ENCODE measurements at places on chromosomes 6 and 20.

- DNase-seq, result no peak
These were observed 61.2 kb downstream of the GFOD1 start for GRCh38 chr6:13425943-13426931.

DNA sequence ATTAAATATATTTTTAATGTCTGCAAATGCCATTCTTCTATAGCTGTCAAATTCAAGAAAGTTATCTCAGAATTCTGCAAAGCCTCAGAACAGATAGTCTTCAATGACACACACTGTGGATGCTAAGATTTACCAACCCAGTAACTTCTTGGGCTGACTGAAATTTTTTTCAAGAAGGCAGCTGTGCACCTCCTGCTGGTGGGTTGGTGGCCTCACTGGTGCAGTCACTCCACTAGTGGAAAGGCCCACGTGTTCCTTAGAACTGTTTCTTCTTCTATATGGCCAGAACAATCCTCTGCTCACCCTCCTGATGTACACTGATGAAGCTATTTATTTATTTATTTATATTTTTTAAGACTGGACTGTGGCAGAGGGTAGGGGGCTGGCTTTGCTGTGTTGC is 28.1 kb upstream of the MTCL3 start:
- no peak for DNase-seq

DNA sequence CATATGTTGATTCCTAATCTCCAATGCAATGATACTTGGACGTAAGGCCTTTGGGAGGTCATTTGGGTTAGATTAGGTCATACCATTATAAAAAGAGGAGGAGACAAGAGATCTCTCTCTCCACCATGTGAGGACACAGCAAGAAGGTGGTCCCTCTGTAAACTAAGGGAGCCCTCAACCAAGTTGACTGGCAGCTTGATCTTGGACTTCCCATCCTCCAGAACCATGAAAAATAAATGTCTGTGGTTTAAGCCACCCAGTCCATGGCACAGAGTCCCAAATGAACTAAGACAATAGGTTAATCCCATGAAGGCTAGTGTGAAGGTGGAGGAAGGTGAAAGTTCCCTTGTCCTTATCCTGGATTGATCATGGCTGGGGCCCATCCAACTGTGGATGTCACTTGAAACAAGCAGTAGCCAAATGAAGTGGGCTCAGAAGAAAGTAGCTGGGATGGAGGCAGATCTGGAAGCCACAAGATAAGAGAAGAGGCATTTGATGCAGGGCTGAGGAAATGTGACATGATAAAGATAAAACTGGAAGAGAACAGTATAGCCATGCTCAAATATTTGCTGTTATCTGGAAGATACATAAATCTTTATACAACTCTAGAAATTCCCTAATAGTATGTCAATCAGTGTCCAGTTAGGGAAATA is 99.9 kb downstream of the BANF2 start:
- DNase-seq, result no peak

DNA sequence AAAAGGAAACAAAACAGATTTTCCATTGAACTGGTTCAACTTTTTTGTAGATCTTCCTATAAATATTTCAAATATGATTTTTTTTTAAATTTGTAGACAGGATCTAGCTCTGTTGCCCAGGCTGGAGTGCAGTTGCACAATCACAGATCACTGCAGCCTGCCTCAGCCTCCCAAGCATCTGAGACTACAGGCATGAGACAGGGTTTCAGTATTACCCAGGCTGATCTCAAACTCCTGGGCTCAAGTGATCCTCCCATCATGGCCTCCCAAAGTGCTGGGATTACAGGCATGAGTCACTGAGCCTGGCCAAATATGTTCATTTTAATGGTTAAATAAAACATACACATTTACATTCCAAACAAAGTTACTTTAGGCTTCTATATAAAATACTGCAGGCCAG is 33.6 kb downstream of the SAMHD1 start:
- DNase-seq, result no peak

DNA sequence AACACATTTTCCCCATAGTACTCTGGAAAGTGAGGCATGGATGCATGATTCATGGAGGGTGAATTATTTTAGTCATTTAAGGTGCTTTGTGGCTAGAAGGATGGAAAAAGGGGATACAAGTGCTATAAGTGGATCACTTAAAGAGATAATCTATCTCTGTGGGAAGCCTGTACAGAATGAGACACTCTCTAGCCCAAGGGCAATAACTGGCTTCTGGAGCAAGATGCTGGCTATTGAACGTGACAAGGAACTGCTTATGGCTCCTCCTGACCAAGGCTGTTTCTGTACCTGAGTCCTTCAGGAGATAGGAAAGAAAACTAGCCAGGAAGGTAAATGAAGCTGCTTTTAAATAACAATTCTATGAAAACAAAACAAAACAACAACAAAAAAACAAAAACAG is 590.7 kb downstream of the EYS start:
- DNase-seq, result no peak

- DNase-seq, result no peak
These were observed 73.1 kb downstream of the PLEKHG1 start for GRCh38 chr6:150672800-150673199.

DNA sequence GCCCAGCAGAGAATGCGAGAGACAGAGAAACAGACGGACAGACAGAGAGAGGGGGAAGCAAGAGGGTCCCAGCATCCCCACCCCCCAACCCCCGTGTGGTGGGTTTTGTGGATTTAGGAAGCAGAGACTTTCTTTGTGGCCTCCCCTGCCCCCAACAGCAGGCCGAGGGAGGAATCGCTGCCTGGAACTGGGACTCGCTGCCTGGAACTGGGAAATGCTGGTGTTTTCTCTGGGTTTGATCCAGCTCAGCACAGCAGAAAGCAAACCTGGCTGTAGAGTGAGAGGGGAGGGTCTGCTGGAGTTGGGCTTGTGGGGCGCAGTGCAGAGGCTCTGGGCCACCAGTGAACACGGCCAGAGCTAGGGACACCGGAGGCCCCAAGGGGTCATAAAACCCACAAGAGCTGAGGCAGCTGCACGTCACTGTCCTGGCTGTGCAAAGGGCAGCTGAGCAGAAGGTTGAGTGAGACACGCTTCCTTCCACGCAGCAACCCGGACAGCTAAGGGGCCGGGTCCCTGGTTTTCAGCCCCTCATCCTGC is 181.8 kb downstream of the TAF4 start:
- no peak for DNase-seq

DNA sequence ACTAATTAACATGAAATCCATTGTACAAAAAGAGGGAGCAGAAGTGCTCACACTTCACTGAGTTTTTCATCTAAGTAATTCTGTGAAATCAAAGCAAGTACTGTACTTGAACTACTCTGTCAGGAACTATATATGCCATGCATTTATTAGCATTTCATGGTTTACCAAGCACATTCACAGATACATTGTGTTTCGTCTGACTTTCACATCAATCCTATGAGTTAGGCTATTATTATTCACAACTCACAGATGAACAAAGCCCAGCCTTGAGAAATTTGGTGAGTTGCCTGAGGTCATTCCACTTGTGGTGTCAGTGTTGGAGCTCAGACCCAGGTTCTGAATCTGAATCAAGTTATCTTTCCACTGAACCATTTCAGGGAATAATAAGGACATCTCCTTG is 33.7 kb upstream of the TENT5A start:
- no peak for DNase-seq

- no peak for DNase-seq
These were observed 165.1 kb downstream of the SASH1 start for GRCh38 chr6:148507774-148508173.

DNA sequence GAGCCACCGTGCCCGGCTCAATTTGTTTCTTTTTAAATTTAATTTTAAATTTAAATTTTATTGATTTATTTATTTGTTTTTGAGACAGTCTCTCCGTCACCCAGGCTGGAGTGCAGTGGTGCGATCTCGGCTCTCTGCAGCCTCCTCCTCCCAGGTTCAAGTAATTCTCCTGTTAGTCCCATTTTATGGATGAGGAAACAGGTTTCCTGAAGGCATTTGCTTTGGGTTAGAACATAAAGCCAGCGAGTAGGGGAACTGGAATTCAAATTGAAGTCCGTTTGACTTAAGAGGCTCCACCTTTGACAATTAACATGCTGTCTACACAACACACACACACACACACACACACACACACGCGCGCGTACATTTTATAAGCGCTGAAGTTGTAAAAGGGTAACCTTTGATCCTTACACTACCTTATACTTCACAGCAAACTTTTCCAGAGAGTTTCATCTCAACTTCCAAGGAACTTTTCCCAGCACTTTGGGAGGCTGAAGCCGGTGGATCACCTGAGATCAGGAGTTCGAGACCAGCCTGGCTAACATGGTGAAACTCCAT is 232.0 kb downstream of the BCAS1 start:
- DNase-seq, result no peak
